ENCODE measurements at places on chromosomes 13 and 19. TPM values are rescaled to one million over a fixed set of nuclear protein-coding genes. Genes with fewer than 3 reads are reported as not detected.

DNA sequence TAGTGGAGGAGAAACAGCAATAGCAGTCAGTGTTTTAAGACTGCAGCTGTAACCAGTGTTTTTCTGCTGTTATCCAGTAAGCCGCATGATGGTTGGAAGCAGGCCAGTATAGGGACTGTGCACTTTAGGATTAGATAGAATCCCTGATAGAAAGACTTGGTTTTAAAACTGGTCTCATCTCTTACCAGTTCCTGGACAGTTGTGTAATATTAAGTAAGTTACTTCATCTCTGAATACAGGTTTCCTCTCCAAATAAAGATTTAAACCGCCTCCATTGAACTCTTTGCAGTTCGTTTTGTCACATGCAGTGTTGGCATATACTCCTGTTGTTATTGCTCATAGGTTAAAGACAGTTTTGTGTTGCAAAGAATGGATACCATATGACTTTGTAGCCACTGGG is 25.6 kb downstream of the URI1 start:
- DNase-seq, result no peak

GRCh38 chr19:46076031-46076880 is 35.5 kb upstream of the IGFL4 start:
- no peak for DNase-seq

- no peak for DNase-seq
These were observed 615.5 kb upstream of the KLHL1 start for GRCh38 chr13:70723732-70724131.

GRCh38 chr13:44711706-44712105 is 135.6 kb upstream of the TSC22D1 start:
- no peak for DNase-seq

FCHO1 gene
- total RNA-seq, result 1.4 TPM

DNA sequence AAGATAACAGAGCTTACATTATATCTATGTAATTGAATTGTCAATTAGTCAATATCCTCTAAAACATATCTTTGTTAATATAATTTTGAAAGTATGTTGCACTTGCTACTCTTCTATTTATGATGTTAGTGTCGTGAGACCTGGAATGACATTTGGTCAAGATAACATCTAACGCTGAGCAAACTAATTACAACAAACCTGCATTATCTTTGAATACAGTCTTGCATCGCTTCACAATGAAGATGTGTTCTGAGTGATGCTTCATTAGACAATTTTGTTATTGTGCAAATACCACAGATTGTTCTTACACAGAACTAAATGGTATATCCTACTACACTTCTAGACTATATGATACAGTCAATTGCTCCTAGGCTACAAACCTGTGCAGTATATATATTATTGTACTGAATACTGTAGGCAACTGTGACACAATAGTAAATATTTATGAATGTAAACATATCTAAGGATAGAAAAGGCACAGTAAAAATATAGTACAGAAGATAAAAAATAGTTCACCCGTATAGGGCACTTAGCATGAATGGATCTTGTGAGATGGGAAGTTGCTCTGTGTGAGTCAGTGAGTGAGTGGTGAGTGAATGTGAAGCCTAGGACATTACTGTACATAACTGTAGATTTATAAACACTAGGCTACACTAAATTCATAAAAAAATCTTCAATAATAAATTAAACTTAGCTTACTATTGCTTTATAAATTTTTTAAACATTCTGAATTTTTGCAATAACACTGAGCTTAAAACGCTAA is 1773.8 kb downstream of the PCDH9 start:
- DNase-seq, result no peak

ZNF540 gene
- total RNA-seq, result 6.1 TPM

- no peak for DNase-seq
These were observed 287.1 kb upstream of the SLITRK5 start for GRCh38 chr13:87384099-87384498.

GRCh38 chr13:27219611-27220010 is 31.7 kb upstream of the RPL21 start:
- no peak for DNase-seq

DNA sequence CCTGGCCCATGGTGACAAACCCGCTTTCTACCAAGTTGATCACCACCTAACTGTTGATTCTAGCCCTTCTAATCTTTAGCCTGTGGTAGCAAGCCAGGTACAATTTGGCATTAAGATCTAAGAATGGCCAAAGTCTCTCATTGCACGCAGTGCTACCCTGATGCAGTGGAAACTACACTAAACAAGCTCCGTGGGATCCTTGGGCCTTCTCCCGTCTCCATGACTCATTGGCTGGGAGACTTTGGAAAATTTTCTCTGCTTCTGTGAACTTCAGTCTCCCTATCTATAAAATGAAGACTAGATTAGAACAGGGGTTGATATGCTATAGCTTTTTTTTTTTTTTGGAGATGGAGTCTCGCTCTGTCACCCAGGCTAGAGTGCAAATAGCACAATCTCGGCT is 223.0 kb downstream of the TSHZ3 start:
- no peak for DNase-seq

DNA sequence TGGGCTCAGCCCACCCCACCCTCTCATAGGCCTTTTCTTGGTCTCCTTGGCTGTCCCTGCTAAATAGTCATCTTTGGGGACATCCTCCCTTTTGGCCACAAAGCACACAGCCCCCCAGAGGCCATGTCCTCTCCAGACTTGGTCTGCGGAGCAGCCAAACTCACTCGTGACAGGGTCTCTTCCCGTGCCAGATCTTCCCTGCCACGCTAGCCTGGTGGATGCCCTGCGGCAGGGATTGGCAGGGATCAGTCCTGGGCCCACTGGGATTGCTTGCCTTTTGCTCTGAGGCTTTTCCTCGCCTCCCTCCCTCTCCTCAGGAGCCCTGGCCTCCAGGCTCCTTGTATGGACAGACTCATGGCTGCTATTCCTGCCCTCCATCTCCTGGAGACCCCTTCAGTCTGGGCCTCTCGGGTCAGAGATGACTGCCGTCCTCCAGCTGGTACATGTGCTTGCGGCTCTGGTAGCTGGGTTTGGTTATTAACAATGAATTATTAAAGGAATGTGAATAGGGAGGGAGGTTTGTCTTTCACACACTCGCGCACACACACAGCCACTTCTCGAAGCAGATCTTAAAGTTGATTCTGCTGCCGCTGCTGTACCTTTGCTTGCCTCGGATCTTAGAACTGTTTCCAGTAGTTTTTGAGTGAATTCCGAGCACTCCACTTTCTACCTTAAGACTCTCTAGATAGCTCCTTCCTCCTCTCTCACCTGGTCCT is 45.1 kb downstream of the NFIX start:
- no peak for DNase-seq

DNA sequence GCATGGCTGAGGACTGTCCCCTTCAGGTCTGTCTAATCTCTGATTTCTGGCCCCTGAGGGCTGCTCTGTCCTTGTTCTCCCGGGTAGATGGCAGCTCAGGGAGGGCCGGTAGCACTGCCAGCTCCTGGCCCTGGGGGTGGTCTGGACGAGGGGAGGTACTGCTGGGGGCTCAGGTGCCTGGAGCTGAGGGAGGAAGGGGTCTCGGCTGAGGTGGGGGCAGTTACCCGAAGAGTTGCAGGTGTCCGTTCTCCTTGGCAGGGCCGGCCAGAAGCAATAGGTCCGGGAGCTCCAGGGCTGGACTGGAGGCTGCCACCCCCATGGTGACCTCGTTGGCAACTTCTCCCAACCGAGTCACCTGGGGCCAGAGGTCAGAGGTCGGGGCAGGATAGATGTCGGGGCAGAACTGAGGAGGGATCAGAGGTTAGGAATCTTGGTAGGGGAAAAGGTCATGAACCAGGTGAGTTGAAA is 1.2 kb upstream of the EMC10 start:
- no peak for DNase-seq

GRCh38 chr13:77833331-77833863 is 85.2 kb downstream of the EDNRB start:
- DNase-seq, result no peak

SYT5 gene
- 0.74 TPM for total RNA-seq

DZIP1 gene
- 52.2 TPM for total RNA-seq

DNA sequence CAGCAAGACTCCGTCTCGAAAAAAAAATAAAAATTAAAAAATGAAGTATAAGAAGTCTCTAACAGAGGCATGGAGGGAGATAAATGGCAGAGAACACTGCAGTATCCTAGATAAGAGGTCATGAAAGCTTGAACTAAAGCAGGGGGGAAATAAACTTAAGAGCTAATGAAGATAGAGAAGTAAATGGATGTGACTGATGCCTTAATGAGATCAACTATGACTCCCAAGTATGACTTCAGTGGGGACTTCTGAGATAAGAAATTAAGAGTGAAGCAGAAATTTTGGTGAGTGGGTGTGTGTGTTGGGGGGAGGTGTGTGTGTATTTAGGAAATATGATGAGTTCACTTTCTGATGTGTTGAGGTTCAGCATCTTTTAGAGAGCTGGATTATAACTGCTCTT is 55.1 kb downstream of the DIAPH3 start:
- no peak for DNase-seq

GRCh38 chr19:42634409-42635232 is 39.9 kb upstream of the CEACAM8 start:
- DNase-seq, result no peak
